ENCODE measurements at places on chromosomes 6 and 20.

DNA sequence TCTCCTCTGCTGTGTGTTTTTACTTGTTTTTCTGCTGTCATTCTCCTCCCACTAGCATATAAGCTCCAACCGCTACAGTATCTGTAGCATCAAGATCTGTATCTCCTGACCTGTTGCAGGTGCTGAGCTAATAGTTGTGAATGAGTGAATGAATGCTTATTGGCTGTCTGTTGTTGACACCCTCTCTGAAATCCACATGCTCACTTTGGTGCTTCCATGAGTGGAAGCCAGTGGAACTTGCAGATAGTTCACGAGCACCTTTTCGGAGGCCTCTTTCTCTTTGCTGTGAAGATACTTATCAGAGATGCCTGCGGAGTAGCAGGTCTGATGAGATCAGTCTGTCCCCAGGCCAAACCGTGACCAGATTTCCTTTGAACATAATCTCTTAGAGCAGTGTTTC lies 117.3 kb downstream of the EYA2 start:
- DNase-seq = no peak

DNA sequence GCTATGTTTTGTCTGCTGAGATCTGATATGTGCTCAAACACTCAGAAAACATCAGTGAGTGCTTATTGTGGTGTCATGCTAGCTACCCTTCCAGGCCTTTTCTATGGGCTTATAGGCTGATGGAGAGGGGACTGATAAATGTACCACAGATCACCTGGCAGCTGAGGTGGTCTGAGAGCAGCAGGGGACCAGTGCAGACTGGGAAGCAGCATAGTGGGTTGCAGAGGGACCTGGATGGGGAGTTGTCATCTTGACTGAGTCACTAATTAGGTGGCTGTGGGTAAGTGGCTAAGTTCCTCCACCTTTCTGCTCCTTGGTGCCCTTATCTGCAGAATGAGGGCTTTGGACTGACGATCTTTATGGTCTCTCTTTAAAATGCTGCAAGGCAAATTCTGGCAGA lies 2.8 kb downstream of the TMEM200A start:
- DNase-seq = no peak

GRCh38 chr6:30071858-30072257 lies 3.7 kb downstream of the RNF39 start:
- no peak for DNase-seq

DNA sequence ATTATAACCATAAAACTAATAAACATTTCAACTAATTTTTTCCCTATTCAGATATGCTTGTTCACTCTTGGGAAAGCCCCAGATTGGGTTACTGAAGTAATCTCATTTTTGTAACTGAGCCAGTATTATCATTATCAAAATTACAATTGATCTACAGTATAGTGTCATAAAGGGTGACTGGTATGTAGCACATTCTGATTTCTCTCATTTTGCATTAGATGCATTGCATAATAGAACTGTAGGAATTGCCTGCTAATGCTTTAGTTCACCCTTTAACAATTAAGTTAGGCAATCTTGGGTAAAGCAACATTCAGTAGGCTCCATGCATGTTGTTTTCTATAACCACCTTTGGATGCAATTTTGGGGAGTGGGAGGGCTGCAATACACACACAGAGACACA lies 150.8 kb upstream of the FLRT3 start:
- no peak for DNase-seq

DNA sequence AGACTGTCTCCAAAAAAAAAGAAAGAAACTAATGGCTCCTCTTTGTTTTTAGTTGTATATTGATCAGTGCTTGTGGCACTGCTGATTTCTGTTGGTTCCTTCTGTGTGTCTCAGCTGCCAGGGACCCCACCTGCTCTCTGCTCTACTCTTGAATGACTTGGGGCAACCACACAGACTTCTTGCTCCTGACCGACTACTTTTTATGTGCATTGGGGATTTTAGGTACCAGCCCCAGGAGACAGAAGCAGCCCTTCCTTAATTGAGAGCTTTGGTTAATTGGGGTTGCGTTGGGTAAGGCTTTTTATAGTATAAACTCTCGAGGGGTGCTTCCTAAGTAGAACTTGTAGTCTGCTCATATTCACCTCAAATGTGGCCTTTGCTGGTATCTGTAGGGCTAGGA lies 6.9 kb downstream of the STK35 start:
- DNase-seq = no peak

- peak; percentile 30 for DNase-seq
These were observed 133.4 kb upstream of the KCNG1 start for GRCh38 chr20:51156041-51156982.

GRCh38 chr20:59495894-59496510 lies 108.3 kb upstream of the PHACTR3 start:
- DNase-seq = peak; percentile 37

GRCh38 chr6:99138445-99138844 lies 190.7 kb upstream of the FBXL4 start:
- DNase-seq = no peak

DNA sequence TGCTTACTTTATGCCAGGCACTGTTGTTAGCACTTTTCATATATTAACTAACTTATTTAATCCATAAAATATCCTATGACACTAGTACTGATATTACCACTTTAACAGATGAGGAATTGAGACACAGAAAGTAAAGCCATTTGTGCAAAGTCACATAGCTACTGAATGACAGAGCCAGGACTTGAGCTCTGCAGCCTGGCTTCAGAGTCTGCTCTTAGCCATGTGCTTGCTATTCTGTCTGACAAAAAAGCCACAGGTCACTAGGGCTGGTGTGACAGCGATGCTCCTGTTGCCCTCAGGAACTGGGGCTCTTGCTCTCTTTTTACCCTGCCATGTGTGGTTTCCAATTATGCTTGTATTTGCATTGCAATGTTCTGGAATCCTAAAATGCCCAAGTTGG lies 44.7 kb upstream of the RNF8 start:
- DNase-seq = peak; percentile 22

GRCh38 chr6:114634016-114634415 lies 291.2 kb upstream of the HS3ST5 start:
- no peak for DNase-seq

DNA sequence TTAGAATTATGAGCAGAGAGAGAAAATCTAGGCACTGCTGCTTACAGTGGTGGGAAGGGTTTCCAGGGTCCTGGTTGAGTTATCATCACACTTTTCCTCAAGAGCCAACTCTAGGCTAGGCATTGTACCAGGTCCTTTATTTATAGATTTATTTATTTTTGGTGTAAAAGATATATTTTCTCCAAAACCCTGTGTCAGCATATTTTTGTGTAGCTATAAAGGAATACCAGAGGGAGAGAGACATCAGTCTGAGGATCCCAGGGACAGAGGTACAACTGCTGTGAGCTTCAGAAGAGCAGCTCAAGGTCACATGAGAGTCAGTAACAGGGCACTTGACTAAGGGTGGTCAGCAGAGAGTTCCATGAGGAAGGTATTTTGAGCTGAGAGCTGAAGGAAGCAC lies 159.7 kb downstream of the SLC35B3 start:
- DNase-seq = no peak

GRCh38 chr6:12976366-12976765 lies 259.8 kb downstream of the PHACTR1 start:
- no peak for DNase-seq

DNA sequence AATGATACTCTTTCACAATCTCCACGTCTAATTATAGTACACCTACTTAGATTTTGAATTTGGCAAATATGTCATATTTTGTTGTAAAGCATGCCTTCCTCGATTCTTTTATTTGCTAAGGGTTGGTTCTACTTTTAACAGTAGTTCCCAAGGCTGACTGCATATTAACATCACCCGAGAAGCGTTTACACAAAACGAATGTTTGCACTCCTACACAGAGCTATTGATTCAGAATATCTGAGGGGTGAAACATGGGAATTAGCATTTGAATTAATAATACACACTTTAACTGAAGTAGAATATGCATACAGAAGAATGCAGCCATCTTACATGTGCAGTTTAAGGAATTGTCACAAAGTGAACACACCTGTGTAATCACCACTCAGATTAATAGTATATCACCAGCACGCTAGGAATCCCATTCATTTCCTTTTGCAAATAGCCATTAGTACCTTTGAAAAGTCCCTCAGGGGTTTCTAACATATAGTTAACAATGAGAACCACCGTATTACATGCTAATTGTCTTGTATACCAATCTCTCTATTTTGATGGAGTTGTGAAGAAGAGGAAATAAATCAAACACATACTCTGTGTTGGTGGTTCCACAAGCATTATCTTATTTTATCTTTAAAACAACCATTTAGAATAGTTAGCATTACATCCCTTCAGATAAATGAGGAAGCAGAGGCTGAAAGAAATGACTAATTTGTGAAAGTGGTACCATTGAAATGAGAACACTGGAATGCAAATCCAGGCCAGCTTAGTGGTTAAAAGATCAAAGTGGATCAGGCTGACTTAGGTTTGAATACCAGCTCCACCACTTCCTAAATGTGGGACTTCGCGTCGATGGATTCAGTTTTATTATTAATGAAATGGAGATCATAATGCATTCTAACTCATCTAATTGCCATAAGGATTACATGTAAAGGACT lies 317.6 kb downstream of the HDGFL1 start:
- DNase-seq = peak; percentile 13
